G401 (cell line): ENCODE measurements at places on chromosomes 2 and 18.

DNA sequence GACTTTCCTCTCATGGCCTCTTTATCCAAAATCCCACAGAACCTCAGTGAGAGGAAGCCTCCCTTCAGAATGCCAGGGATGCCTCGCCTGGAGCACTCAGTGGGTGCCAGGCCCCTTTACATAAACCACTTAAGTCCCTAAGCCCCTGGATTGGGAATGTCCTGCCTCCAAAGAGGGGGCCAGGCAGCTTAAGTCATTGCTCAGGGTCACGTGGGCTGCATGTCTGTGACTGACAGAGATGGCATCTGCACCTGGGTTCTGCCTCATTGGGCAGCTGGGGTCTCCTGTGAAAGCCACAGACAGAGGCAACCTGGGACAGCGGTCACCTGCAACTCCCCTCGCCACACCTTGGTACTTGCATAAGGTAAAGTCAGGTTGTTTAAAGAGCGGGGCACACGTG lies 93.5 kb downstream of the MYT1L start:
- no peak for DNase-seq

DNA sequence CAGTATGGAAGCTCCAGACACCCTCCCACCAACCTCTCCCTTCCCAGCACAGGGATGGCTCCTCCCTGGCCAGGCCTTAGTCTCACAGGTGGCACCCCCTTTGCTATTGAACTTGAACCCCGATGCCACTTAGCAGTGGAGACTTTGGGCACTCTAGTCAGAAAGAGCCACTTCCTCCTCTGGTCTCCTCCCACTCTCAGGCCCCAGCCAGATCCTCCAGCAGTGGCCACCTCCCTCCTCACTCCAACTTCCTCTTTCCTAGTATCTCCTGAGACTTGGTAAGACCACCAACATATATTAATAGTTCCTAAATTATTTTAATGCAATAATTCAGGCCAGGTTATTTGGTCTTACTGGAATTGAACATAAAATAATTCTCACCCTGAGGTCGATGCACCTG lies 437.2 kb upstream of the ID2 start:
- no peak for DNase-seq

DNA sequence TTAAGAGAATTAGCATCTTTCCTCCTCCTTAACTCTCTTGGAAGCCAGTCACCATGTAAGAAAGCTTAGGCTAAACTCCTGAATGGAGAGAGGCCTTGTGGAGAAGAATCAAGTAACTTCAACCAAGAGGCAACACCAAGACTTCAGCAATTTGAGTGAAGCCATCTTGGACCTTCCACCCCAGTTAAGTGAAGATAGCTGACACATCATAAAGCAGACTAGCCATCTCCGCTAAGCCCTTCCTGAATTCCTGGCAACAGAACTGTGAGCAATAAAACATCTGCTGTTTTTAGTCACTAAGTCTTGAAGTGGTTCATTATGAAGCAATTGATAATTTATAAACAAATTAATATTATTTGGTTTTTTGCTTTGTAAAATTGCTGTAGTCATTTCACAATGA lies 1.5 kb upstream of the ZNF397 start:
- DNase-seq = no peak

GRCh38 chr2:39490586-39490985 lies 53.5 kb upstream of the MAP4K3 start:
- DNase-seq = no peak

- DNase-seq = no peak
These were observed 214.2 kb downstream of the ICOS start for GRCh38 chr2:204150721-204151120.

GRCh38 chr18:54086046-54086802 lies 138.2 kb downstream of the MBD2 start:
- no peak for DNase-seq

DNA sequence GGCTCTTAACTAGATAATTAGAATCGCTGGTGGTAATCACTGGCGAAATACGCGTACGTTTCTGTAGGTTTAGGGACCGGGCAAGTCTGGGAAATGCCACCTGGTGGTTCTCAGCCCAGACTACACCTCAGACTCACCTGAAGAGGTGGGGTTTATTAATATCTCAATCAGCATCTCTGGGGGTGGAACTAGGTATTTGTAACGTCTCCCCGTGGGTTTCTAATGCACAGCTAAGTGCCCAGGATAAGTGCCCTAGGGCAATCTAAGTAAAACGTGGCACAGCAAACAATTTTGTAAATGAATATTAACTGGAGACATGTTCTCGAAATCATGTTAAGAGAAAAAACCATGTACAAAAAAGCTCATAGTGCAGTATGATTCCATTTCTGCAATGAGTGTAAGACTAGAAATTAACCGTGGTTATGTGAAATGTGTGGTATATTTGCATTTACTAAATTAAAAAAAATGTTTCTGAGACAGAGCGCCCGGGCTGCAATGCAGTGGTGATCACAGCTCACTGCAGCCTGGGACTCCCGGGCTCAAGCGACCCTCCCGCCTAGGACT lies 760 bp upstream of the CNOT11 start:
- DNase-seq = peak; percentile 52

DNA sequence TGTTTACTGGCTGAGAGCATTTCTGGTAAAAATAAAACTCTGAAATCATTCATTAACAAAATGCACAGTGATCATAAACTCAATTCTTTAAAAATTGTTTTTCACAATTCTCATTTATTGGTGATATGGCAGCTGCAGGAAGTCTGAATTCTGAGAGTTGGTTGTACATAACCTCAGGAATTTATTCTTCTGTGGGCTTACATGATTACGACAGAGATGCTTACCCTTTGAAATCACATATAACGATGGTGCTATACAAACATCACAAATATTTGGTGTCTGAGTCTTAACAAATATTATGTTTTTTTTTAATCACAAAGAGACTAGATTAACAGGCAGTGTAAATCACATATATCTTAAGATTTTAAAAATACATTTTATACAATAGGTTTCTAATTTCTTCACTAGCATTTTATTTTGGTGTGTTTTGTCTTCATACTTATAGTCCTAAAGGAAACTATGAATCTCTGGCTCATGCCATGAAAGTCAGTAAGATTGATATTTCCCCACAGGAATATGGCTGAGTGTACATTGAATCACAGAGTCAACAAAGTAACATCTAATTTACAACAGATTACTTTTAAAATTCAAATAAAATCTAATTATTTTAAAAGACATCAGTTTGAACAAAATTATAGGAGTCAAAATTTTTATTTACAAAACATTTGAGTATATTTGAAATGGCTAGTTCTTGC lies 318.8 kb upstream of the THUMPD2 start:
- no peak for DNase-seq

GRCh38 chr2:181264001-181264400 lies 193.2 kb upstream of the ITGA4 start:
- DNase-seq = no peak

DNA sequence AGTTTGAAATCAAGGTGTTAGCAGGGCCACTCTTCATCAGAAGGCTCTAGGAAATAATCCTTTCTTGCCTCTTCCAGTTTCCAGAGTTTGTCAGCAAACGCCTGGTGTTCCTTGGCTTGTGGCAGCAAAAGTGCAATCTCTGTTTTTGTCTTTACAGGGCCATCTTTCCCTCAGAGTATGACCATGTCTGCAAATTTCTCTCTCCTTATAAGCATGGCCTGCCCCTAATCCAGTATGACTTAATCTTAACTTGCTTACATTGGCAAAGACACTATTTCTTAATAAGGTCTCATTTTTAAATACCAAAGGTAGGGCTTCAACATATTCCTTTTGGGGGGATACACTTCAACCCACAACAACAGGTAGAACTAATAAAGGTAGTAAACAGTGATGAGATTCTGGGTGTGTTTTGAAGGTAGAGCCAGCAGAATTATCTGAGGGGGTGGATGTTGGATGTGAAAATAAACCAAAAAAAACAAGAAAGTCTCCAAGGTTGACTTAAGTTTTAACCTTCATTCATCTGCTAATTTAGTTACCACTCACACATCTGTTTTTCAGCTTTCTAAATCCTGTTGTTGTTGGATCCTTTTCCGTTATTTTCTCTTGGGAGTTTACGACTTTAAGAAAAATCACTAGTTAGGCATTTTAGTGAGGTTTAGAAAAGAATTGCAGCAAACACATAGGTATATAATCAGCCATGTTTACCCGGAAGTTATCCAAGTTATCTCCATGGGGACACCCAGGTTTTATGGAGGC lies 234.4 kb upstream of the FIGN start:
- DNase-seq = no peak

- DNase-seq = no peak
These were observed 83.9 kb downstream of the PDK1 start for GRCh38 chr2:172639823-172640222.

DNA sequence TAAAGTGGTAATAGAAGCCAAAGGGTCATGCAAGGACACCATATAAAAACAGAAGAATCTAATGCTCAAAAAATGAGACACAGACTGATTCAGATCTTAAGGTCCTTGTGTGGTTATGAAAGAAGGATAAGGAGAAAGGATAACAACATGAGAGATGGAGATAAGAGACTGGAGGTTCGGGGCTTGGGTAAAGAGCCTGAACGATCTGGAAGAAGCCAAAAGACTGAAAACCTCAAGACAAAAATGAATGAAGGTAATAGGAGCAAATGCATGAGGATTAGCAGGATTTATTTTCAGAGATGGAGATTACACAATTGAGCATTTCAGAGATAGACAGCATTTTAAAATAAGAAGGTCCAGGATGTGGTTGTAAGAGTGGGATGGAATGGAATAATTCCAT lies 26.1 kb downstream of the STK17B start:
- no peak for DNase-seq

DNA sequence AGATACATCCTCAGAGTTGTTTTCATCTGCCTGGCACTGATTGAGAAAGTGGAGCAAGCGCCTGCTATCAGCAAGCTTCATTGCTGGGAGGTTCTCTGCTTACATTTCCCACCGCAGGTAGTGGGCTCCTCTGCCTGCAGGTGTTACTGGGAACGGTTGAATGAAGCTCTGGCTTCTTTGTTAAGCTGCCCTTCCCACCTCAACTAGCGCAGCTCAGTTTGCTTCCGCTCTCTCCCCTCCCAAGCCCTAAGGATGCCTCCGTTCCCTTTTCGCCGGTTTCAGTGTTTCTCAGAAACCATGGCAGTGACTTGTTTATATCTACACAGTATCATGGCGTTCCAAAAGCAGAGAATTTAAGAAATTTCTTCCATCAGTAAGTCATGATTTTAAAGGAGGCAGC lies 72.2 kb upstream of the B3GNT7 start:
- no peak for DNase-seq

- DNase-seq = no peak
These were observed 2.5 kb upstream of the ATG16L1 start for GRCh38 chr2:233248999-233249398.

GRCh38 chr2:66555501-66556324 lies 120.8 kb downstream of the MEIS1 start:
- DNase-seq = peak; percentile 65

GRCh38 chr2:19848029-19848750 lies 53.6 kb downstream of the TTC32 start:
- DNase-seq = no peak

GRCh38 chr2:168392024-168392423 lies 64.0 kb upstream of the CERS6 start:
- no peak for DNase-seq

- no peak for DNase-seq
These were observed 145.8 kb upstream of the MGAT5 start for GRCh38 chr2:134108113-134108512.

- DNase-seq = no peak
These were observed 20.7 kb upstream of the TTN start for GRCh38 chr2:178827739-178828485.

DNA sequence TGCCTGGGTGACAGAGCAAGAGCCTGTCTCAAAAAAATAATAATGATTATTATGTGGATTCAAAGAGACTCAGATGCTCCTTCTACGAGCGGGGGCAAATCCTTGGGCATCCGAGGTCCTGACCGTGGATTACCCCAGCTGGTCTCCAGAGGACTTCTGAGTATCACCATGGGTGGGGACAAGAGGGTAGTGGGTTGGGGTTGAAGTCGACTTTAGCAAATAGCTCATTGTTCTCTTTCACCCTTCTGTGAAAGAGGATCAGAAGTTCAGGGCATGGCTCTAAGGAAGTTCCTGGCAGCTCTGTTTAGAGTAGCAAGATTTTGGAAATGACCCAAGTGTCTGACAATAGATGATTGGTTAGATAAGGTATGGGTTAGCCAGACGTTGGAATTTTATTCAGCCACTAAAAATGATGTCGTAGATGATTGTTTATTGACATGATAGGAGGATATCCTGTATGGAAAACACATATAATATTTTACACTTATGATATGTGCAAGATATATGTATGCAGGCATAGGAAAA lies 59.0 kb upstream of the SPRED2 start:
- no peak for DNase-seq

DNA sequence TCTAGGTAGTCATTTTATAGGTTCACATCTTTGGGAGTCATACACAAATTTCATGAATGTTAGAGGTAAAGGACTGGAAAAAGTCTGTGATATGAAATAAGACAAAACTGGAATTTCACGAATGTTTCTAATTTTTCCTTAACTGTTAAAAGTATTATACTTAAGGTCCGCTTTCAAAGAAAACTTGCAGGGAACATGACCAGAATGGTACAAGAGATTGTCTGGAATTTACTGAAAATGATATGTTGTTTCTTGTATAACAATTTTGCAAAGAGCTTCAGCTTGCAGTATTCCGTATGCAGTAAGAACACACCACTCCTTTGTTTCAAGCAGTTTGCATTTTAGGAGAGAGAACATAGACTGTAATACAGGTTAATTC lies 1.6 kb downstream of the DDX1 start:
- no peak for DNase-seq

DNA sequence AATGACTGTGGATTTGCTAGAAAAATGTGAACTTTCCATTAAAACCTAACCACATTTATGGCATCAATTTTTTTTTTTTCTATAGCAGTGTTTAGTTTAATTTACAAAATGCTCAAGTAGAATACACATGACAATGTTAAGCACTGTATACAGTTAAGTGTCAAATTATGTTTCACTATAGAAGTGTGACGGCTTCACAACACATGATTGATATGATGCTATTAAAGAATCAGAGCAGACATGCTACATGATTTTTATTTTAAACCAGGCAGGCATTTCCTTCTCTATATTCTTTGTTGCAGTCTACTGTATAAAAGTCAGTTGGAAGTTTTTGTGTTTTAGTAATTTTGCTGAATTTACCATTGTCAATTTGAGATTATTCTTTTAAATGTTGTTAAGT lies 43.6 kb downstream of the PROKR1 start:
- DNase-seq = no peak

GRCh38 chr2:118812552-118812951 lies 34.9 kb downstream of the EN1 start:
- DNase-seq = no peak

GRCh38 chr2:51079945-51080344 lies 48.0 kb upstream of the NRXN1 start:
- no peak for DNase-seq

GRCh38 chr18:44396550-44396949 lies 284.1 kb upstream of the SETBP1 start:
- DNase-seq = peak; percentile 4
